ENCODE measurements at places on chromosomes 7 and 10. TPM values are rescaled to one million over a fixed set of nuclear protein-coding genes. Genes with fewer than 3 reads are reported as not detected.

- DNase-seq: no peak
These were observed 331.6 kb upstream of the HPS1 start for GRCh38 chr10:98778277-98778759.

GRCh38 chr7:15839416-15840100, 153.1 kb upstream of the MEOX2 start:
- peak; percentile 58 for DNase-seq

DNA sequence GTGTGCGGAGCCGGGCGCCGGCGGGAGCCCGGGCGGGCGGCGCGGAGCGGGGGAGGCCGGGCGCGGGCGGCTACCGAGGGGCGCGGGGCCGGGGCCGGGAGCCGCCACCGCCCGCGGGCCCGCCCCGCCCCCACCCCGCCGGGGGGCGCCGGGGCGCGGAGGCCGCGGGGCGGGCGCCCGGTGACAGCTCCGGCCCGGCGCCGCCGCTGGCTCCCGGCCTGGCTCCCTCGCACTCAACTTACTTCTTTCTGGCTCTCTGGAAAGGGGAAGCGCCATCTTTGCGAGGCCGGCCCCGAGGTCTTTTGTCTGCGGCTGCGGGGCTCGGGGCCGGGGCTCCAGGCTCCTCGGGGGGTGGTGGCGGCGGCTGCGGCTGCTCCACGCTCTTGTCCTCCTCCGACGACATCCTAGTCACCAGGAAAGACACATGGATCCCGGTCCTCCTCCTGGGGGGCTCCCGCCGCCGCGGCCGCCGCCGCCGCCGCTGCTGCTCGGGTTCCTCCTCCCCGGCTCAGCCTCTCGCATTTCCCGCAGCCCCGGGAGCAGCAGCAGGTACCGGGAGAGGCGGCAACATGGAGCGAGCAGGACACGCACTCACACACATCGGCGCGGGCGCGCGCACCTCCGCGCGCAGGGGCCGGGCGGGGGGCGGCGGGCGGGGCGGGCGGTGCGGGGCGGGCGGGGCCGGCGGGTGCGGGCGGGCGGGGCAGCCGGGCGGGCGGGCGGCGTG, at the start of gene KMT2C:
TSS of gene KMT2C (minus strand) at position 620 of the 727 bp plus-strand sequence. CDS start at position 403, 217 bp downstream.
- DNase-seq: peak; percentile 52

DNA sequence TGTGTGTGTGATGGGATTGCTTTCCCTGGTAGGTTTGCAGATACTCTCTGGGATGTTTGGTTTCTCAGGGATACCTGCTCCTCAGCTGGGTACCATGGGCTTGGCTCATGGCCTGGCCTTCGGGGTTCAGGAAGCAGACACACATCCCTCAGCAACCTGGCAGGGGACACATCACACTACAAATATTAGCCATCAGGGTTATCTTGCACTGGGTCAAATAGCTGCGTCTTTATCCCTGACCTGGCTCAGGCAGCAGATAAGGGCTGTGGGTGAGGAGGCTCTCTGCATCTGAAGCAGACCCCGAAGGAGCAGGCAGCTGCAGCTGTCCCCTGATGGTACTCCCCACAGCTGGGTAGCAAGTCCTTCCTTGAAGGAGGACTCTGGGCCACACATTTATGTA, 25.7 kb upstream of the CDHR3 start:
- no peak for DNase-seq

GRCh38 chr10:132607491-132607890, 69.9 kb downstream of the INPP5A start:
- DNase-seq: no peak

- no peak for DNase-seq
These were observed 15.1 kb downstream of the GPR26 start for GRCh38 chr10:123681285-123681684.

DNA sequence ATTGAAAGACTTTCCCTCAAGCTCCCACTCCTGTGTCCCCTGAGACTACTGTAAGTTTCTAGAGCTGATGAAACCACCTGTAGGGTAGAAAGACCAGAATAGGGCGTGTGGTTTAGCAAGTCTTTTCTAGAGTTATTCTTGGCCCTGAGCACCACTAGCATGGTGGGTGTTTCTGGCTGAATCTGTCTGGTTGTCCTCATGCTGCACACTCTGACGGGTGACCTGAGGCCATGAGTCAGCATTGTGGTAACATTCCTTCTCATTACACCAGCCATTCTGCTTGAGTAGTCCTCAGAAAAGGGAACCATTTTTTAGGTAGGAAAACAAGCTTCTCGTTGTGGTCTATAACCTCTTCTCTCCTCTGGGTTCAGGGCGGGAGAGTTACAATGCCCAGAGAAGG, 250.3 kb downstream of the SNX13 start:
- DNase-seq: no peak

DRGX gene
- not detected for total RNA-seq

DDC gene
- total RNA-seq: not detected

VWA2 gene
- total RNA-seq: 2.4 TPM

All from endothelial cell (in vitro differentiated cells).